Epithelial cell of esophagus (primary cell): ENCODE measurements at places on chromosomes 16 and 17.

GRCh38 chr17:7323731-7324437 is 5.3 kb downstream of the NEURL4 start:
- DNase-seq: peak; percentile 61

- DNase-seq: no peak
Measured at GRCh38 chr17:2647957-2648356, 54.5 kb downstream of the PAFAH1B1 start.

DNA sequence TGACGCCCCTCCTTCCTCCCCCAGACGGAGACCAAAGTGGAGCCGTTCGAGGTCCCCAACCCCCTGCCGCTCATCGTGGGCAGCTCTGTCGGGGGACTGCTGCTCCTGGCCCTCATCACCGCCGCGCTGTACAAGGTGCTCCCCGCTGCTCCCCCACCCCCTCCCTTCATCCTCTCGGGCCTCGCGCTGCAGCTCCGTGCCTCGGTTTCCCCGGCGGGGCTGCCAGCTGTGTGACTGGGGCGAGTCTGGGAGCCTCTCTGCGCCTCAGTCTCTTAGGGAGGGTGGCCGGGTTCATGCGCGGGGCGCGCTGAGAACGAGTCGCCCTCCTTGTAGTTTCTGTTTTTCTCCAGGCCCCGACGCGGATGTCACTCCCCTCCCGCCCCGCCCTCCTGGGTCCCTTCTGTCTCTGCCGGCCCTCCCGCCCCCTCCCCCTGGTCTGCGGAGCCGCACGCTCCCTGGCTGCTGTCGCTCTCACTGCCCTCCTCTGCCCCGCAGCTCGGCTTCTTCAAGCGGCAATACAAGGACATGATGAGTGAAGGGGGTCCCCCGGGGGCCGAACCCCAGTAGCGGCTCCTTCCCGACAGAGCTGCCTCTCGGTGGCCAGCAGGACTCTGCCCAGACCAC is 23.7 kb upstream of the ITGAX start:
- DNase-seq: no peak

DNA sequence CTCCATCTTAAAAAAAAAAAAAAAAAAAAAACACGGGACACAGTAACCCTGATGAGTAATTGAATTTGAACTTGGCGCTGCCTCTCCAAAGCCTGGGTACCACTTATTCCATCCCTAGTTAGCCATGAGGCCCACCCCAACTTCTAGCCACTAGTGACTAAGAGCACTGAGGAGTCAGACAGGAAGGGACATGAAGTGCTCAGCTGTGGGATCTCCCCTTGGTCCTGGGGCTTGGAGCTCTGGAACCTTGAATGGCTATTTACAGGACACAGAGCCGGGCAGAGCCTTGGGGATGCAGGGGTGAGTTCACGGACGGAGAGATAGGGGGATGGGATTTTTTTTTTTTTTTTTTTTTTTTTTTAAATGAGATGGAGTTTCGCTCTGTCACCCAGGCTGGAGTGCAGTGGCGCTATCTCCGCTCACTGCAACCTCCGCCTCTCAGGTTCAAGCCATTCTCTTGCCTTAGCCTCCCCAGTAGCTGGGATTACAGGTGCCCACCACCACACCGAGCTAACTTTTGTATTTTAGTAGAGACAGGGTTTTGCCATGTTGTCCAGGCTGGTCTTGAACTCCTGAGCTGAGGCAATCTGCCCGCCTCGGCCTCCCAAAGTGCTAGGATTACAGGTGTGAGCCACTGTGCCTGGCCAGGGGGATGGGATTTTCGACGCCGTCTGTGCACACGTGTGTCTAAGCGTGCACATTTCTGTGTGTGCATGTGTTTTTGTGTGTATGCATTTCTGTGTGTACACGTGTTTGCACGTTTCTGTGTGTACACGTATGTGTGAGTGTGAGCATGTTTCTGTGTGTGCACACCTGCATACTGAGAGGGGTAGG is 20.4 kb upstream of the CIBAR2 start:
- no peak for DNase-seq

DNA sequence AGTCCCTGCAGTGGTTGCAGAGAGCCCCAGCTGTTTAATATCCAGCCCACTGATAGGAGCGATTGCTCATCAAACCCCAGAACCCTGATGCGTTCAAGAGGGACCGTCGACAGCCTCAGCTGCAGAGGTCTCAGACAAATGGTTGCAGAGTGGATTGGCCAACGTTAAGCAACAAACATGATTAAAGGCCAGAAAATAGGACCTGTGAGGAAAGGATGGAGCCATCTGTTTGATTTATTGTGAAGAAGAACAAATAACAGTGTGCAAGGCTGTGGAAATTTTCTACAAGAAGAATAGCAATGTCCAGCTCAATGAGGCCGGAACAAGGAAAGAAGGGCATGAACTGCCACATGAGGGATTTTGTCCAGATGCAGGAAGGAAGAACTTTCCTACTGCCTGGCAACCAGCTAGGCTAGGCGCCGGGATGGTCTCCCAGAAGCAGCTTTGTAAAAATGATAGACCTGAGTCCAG is 138.4 kb upstream of the DNAH9 start:
- no peak for DNase-seq
